Naive thymus-derived CD8-positive, alpha-beta T cell (primary cell): ENCODE measurements at places on chromosomes 16 and 17. TPM values are rescaled to one million over a fixed set of nuclear protein-coding genes. Genes with fewer than 3 reads are reported as not detected.

KRT24 gene
- not detected for polyA plus RNA-seq

IL34 gene
- polyA plus RNA-seq = not detected

UTS2R gene
- not detected for polyA plus RNA-seq

DNA sequence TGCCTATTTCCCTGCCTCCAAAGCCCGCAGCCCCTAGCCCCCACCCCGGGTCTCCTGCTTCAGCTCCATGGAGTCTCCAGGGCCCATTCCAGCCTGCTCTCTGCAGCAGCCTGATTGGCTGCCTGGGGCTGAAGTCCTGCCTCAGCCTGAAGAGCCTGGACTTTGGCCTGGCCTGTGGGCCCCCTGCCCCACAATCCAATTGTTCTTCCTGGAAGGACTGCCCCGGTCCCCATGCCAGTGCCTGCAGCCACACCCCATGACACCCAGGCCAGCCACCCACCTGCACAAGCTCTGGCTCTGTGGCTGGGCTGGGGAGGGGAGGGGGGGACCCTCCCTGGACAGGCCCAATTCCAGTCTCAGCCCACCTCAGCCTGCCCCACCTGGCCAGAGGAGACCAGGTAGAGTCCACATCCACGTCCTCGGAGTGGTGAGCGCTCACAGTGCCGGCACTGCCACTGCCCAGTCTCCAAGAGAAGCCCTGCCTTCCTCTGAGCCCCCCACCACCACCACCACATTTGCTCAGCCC lies 12.3 kb downstream of the ENPP7 start:
- no peak for DNase-seq

SLC22A31 gene
- not detected for polyA plus RNA-seq
